Small intestine (tissue), 16 donors: ENCODE measurements at places on chromosomes 4 and X. TPM values are rescaled to one million over a fixed set of nuclear protein-coding genes. Genes with fewer than 3 reads are reported as not detected.

The NSUN7 gene
- 1.1 TPM for polyA plus RNA-seq

The SMR3B gene
- polyA plus RNA-seq, result not detected

The TAF7L gene
- polyA plus RNA-seq, result not detected

The MSANTD1 gene
- 0.30 TPM for polyA plus RNA-seq

The ADH1C gene
- 231 TPM for polyA plus RNA-seq

The KLB gene
- 0.89 TPM for polyA plus RNA-seq
